ENCODE measurements at places on chromosomes 4 and X.
A peak's percentile ranks its signal among the peaks of the same experiment; 100 is the strongest.

DNA sequence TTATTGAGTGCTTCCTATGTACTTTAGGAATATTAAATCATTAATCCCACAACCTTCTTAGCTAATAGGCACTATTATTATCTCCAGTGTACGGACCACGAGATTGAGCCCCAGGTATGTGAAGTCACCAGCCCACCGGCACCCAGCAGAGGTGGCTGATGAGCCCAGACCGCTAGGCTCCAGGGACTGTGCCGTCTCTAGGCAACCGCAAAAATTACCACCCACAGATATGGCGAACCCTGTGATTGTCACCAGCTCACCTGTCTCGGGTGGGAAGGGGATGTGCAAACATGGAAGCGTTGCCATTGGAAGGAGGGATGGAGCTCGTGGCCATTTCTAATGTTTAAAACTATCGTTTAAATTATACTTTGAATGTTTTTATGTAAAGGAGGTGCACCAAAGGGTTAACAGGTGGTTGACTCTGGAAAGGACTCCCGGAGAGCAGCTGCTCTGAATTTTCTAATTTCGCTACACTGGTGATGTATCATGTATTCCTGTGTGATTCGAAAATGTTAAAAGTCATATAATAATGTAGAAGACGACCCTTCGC, 21.0 kb upstream of the JAKMIP1 start:
- DNase-seq = peak; percentile 9

DNA sequence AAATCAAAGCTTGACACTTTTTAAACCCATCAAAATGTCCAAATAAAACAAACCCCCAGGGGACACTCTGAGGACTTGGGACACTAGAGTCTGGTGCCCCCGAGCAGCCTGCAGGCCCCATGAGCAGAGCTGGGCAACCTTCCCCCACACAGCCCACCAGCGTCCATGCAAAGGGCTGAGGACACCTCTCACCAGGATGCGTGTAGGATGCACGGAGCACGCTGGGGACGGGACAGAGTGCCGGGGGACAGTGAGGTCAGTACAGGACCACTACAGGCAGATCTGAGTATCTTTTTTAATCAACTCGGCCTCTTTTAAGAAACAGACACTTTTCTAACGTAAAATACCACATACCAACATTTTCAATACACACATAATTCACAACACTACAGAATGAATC, 6.9 kb downstream of the GAK start:
- no peak for DNase-seq

DNA sequence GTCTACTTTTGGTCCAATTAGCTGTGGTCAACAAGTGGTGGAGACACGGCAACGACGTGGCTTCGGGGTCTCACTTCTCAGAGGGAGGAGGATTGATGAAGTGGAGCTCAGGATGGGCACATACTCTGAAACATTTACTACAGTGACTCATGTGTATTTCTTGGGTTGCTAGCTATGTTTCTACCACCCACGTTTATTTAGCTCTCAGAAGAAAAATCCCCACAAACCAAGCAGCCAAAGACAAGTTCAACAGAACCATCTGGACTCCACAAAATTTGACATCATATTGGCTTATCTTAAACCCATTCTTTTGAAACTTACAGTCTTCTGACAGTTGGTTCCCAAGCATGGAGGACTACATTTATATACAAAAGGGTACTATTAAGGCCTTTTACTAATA, 158.0 kb downstream of the CBLL2 start:
- no peak for DNase-seq

DNA sequence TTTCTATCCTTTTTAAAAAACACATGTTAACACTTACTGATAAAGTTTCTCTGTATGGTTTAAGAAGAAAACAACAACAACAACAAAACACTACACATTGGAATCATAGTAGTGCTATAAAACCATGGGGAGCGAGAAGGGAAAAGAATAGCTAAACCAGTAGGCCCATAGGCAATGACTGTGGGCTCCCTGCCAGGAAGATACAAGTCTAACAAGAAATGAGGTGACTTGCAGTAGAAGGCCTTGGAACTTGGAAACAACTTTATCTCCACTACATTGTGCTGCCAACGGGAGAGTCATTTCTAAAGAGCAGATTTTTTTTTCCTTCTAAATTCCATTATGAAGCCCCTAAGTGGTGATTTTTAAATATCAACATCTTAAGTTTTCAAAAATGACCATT, 78.0 kb downstream of the GPC4 start:
- no peak for DNase-seq

GRCh38 chr4:57148831-57149505, 38.8 kb upstream of the IGFBP7 start:
- DNase-seq = no peak

GRCh38 chr4:25884031-25884782, 21.4 kb upstream of the SEL1L3 start:
- no peak for DNase-seq

DNA sequence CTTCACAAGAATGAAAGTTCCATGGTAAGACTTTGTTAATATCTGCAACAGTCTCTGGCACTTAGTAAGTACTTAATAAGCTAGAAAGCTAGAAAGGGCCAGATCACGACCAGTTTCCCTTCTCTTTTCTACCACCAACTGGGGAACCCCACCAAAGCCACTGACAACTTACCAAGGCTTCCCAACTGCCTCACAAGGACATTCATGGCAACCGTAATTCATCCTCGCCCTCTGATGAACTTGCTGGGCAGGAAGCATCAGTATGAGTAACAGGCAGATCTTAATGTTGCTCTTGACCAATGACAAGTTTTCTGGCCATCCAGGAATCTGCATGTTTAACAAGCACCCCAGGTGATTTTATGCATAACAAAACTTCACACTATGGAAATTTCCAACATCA, 23.2 kb upstream of the ZCCHC13 start:
- DNase-seq = no peak

- DNase-seq = no peak
These were observed 230.4 kb upstream of the PPP1R2C start for GRCh38 chrX:43008356-43008755.

GRCh38 chr4:1530356-1530755, 124.1 kb upstream of the NKX1-1 start:
- DNase-seq = no peak

DNA sequence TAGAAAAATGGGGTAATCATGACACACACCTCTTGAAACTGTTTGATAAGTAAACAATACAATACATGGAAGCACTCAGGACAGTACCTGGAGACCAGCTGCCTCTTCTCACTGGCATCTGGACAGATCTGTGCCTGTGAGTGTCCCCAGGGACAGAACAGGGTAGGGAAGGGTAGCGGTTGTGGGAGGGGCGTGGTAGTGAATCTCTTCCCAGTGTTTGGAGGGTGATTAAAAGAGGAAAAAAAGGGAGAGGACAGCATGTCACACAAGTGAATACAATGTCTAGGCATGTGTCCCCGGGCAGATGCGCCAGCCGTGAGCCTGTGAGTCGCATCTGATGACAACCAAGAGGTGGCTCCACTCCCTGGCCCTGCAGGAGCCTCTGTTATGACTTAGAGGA, 138.8 kb upstream of the MSX1 start:
- no peak for DNase-seq

DNA sequence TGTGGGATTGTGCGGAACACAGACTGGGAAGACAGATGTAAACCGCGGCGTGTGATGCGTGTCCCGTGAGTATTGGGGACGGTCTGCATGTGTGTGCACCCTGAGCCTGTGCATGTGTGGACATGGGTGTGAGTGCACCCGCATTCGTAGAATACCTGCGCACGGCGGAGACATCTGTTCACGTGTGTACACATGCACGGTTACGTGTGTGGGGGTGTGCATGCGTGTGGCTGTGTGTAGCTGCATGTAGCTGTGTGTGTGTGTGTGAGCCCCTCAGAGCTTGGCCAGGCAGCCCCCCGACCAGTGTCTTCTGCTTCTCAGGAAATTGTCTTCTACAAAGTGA, 19.6 kb downstream of the ATP5ME start:
- DNase-seq = no peak

- DNase-seq = no peak
These were observed 255.1 kb downstream of the C4orf33 start for GRCh38 chr4:129350834-129351721.

DNA sequence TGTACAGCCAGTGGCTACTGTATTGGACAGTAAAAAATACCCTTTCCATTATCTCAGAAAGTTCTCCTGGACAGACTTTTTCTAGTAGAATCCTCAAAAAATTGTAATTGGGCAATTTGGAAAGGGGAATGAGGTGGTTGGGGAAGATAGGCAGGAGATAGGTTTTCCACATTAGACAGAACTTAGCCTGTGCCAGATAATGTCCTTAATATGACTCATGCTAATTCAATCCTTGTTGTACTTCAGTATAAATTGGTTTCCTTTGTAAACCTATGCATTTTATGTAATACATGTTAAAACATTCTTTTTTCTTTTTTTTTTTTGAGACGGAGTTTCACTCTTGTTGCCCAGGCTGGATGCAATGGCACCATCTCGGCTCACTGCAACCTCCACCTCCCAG, 8.9 kb downstream of the EIF4E start:
- DNase-seq = no peak

DNA sequence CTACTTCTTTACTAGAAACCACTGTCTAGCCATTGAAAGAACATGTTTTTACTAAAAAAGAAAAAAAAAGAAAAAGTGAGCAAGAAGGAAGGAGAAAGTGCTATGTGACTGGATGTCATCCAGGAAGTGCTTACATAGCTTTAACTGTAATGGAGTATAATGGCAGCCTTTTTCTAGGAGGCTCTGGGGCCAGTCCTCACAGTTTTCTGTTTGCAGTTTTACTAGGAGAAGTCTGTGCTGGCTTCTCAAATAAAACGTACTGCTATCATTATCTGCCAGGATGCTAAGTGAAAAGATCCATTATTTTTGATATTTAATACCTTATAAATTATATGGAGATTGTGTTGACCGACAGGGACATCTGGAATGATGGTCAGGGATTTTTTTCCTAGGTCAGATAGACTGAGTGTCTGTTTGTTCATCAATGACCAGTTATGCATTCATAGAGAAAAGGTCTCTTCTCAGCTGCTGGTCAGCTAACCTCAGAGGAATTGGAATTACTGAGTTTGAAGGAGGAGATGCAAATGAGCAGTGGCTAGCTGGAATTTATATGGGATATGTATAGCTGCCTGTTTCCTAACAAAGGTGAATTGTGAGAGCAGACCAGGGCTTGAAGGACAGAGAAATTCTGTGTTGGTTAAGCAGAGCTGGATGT, 21.7 kb downstream of the LPAR4 start:
- DNase-seq = no peak

DNA sequence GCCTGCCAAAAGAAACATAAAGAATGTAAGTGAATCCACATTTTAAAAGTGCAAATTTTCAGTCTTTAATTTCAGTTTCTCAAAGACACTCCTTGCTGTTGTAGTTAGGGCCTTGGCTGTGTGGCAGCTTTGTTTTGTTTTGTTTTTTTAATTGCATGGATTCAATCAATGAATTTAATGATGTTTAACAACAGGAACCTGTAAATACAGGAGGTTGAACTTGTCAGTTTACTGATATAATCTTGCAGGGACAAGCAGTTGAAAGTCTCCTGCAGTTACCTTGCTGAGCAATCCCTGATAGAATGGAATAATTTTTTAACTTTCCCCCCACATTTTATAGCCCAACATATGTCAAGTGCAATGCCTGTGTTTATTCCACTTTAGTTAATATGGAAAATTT, 528.3 kb upstream of the PCDH7 start:
- no peak for DNase-seq

DNA sequence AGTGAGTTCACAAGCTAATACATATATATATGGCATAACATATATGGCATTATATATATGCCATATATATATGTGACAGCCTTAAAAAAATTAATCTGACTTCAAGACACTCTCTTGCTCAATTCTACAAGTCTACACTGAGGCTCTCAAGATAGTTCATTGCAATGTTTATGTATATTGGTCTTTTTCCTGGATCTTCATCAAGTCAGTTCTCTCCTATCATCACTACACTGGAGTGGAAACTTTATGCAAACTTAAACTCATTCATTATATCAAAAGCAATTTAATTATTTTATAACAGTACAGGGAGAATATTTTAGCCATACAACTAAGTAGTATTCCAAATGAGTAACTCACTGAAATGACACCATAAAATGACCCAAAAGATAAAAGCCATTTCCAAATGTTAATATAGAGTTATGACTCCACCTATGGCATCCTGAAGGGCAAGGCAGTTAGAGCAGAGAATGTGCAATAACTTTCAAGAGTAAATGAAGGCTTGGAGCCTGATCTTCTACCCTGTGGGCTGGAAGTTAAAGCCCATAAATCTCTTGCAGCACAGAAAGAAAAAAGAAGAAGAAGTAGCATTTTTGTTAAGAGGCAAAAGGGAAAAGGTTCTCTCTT, 176.3 kb upstream of the SLIT2 start:
- no peak for DNase-seq

DNA sequence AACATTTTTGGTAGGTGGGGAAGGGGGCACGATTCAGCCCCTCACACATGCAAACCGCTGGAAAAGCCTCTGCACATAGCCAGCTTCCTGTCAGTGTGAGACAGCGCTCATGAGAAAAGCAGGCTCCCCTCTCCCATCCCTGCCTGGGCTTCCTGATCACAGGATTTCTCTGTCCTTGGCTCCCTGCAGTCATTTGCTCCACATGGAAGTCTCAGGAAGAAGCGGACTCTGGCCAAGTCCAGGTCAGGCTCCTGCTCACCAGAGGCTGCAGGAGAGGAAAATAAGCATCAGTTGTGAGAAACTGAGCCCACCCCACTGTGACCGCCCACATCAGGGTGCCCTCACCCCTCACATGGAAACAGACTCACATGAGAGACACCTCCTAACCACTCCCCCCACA, 664.3 kb upstream of the TENM3 start:
- no peak for DNase-seq

DNA sequence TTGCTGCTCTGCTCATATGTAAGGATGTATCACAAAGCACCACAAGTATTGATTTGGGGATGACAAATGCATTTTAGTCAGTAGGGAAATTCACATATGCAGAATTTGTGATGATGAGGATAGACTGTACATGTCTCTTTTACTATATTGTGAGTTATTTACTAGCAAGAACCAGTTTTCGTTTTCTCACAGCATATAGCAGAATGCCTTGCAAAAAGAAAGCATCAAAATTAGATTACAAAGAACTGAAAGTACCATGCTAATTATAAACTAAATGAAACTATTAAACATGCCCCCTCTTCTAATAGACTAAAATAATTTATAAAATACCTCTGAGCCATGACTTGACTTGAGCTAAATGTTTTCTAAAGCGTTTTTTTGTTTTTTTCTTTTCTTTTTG, 20.1 kb downstream of the TNIP3 start:
- DNase-seq = no peak

DNA sequence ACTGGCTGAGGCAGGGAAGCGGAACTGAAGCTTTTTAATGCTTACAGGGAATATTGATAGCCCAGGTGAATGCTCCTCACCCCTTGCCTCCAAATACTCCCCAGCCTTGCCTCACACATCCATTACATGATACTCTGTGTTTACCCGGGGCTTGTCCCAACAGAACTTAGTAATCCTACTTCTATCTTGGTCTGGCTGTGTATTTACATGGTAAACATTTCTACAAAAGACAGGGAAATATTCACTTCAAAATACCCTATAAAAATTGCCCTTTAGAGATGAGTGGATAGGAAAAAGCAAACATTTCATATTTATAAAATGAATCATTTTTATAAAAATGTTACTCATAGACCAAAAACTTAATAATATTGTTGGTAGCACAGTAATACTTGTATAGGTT, 120.1 kb downstream of the NHS start:
- DNase-seq = no peak

- DNase-seq = no peak
These were observed 6.2 kb downstream of the CD99 start for GRCh38 chrX:2697306-2697705.
